ENCODE measurements at places on chromosomes 12 and 14.

DNA sequence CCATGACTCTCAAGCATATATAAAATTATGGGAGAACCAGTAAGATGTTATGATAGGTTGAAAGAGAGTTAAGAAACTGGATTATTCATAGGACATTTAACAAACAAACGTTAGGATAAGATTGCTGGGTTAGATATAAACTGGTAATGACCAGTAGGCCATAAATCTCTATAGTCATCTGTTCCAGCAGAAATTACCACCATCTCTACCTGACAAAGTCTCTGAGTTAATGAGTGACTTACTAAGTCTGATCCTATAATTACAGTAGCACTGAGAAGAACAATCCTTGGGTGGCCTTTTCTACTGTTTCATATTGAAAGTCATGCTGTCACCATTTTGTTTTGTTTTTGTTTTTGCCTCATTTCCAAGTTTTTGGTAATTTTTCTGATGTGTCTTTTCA lies 136.9 kb upstream of the CNOT2 start:
- DNase-seq: no peak

GRCh38 chr14:98907271-98907670 lies 364.7 kb downstream of the BCL11B start:
- DNase-seq: no peak

- peak; percentile 44 for DNase-seq
These were observed 35.9 kb downstream of the TESC start for GRCh38 chr12:117063162-117063911.

DNA sequence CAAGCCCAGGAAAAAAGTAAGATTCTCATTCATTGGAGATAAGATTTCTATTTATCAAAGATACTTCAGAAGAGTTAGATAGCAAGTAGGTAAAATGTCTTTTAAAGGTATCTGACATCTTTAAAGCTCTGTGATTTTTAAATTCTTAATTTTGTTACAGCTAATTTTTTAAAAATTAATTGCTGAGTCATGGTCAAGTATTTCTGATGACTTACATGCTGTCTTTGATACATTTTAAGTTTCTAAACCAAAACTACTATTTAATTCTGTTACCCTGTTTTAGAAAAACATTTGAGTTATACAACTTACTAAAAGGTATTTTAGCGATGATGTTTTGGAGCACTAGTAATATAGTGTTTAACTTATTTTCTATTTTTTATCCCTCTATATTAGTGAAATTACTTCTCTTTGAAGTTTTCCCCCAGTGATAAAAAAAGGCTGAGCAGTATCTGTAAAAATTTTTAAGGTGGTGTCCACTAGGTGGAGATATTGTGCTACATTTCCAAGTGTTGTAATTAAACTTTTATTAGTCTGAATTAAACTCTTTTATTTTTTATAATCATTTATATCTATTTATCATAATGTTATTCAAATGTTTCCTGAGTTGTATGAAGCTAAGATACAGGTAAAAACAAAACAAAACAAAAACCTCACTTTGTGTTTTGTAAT lies 11.5 kb downstream of the ALG10 start:
- no peak for DNase-seq

DNA sequence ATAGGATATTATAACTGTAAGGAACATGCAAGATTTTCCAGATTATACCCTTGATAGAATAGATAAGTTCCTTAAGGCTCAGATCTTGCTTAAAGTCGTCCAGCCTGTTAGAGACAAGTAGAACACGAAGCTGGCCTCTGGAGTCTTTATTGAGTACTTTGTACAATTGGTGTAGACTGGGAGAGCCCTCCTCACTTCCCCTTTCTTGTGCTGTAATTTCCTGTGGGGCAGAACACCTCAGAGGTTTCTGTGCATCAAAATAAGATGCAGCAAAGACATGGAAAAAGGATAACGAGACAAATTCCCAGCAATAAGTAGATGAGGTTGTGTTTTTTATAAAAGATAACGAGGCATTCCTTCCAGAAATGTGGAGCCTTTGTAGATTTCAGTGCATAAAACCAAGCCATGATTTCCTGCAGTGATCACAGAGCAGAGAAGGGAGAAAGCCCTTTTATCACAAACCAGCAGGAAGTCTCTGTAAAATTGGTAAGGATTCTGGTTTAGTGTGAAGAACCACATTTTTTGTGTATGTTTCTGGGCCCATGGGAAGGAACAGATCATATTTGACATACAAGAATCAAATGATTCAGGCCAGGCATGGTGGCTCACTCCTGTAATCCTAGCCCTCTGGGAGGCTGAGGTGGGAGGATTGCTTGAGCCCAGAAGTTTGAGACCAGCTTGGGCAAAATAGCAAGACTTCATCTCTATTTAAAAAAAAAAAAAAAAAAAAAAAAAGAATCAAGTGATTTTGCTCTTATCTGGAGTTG lies 18.0 kb downstream of the GPRC5A start:
- peak; percentile 85 for DNase-seq

DNA sequence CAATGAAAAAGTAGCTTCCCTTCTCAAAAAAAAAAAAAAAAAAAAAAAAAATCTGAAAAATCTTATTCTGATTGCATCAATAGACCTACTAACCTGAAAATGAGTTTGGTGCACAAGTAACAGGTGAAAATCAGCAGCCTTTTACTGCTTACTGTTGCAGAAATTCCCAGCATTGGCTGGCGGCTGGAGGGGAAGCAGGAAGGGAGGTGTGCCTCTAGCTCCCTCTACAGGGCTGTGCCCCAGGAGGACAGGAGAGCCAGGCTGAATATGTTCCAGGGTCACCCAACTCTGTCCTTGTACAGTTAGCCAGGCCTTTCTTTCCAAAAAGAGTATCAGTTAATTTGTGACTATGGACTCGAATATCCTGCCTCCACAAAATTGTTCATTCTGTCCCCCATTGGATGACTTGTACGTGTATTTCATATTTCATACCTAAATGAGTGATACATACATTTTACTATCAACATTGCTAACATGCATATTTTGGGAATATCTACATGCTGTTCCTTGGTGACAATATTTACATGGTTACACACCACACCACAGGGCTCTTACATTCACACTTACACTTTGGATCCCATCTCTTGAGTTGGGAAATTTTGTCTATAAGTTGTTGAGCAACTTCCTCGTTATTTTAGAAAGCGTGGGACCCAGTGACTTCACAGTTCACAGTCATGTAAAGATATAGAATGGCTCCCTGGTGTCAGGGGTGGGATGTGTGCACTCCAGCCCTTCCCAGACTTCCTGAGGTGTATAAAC lies 124.8 kb downstream of the SAMD4A start:
- DNase-seq: peak; percentile 80
